Activated naive CD8-positive, alpha-beta T cell treated with anti-CD3 and anti-CD28 coated beads, Interleukin-2, amount 10 ng/mL, durations not matched to agents 7 days and 5 days (primary cell): ENCODE measurements at places on chromosomes 3 and 15.

DNA sequence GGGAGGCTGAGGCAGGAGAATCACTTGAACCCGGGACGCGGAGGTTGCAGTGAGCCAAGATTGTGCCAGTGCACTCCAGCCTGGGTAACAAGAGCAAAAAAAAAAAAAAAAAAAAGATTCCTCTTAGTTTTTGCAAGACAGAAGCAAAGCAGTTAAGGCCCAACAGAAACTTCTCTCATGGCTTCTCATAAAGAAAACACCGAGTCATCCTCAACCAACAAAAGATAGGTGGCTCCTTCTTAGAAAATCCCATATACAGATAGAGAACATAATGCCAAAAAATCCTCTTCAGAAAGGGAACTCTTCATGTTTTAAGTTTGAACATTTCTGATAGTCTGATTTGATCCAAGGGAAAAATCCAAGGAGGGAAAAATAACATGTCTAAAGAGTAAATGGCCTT lies 12.5 kb upstream of the SKIL start:
- DNase-seq: no peak

DNA sequence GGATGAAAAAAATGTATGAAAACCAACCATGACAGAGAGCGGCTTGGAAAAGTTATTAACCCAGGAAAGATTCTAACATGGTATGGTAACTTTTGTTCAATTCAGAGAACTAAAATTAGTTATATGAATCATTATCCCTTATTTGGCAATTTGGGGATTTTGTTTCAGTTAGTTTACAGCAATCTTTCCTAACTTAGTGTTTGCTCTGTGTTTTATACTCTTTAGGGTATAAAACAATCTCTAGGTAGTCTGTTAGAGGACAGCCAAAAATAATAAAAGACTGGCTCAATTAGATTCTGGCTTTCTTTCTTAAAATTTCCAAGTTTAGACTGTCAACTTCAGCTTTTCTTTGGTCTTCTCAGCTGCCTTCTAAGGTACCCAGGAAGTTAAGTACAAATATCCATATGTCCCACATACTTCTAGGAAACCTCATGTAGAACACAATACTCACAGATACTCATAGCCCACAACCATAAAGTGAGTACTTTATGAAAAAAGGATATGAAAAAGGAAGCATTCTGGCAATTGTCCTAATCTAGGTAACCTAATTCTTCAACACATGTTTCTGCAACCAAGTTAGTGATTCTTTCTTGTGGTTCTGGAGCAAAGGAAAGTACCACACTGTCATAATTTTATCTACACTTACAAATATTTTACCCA lies 849.3 kb downstream of the ROBO1 start:
- DNase-seq: no peak

- no peak for DNase-seq
Measured at GRCh38 chr3:25593001-25593400, 71.7 kb downstream of the TOP2B start.

- no peak for DNase-seq
Measured at GRCh38 chr15:42619656-42620371, 44.4 kb downstream of the STARD9 start.

- no peak for DNase-seq
Measured at GRCh38 chr15:40407330-40407990, 1.9 kb downstream of the IVD start.

- no peak for DNase-seq
Measured at GRCh38 chr3:190266913-190267290, 55.3 kb downstream of the CLDN1 start.

GRCh38 chr3:58206406-58207011 lies 4.3 kb downstream of the DNASE1L3 start:
- DNase-seq: no peak

DNA sequence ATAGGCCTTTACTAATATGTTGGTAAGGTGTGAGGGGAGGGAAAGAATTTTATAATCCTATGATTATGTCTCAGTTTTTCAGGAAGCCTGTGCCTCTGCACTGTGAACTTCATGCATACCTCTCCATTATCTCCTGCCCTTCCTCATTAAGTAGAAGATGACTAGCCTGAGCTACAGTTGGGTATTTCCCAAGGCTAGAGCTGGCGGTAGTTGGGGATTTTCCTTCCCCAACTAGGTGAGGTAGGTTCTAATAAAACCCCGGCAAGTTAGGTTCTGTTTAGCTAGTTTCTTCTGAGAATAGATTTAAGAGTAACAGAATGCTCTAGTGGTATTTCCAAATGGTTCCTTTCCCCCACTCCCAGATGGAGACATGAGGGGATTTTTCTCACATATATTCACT lies 414.5 kb downstream of the GRM7 start:
- DNase-seq: no peak

DNA sequence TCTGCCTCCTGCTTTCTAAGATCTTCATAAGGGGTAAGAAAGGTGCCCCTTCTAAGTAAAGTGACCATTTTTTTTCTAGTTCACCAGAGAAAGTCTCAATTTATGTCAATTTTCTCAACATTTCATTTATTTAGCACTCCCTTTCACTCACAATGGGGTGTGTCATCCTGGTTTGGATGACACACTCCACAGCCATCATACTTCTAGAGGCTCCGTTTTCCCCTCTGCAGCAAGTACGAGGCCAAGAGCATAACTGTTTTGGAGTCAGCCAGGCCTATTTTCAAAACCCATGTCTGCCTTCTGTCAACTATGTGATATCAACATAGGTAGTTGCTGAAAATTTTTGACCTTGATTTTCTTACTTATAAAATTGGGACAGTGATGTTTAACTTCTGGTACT lies 703.2 kb downstream of the NLGN1 start:
- no peak for DNase-seq

- DNase-seq: no peak
Measured at GRCh38 chr15:92845126-92845508, 55.0 kb upstream of the CHD2 start.
